ENCODE measurements at places on chromosomes 5 and 9.

DNA sequence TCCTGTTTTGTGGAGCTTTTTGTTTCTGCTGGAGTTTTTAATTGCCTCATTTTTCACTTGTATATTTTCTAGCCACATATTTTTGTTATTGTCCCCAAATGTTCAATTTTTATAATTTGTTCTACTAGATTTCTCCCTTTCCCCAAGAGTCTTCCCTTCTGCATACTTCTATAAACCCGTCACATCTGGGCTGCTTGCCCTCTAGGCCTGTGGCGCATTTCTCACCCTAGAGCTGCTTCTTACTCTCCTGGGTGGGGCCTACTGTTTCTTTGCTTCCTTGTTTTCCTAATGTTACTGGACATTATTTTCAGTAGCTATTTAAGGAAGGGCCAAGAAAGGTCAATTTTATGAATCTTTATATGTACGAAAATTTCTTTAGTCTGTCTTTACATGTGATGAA is 51.5 kb downstream of the NXNL2 start:
- DNase-seq = no peak

- DNase-seq = no peak
Measured at GRCh38 chr5:61464512-61464911, 132.5 kb downstream of the ZSWIM6 start.

DNA sequence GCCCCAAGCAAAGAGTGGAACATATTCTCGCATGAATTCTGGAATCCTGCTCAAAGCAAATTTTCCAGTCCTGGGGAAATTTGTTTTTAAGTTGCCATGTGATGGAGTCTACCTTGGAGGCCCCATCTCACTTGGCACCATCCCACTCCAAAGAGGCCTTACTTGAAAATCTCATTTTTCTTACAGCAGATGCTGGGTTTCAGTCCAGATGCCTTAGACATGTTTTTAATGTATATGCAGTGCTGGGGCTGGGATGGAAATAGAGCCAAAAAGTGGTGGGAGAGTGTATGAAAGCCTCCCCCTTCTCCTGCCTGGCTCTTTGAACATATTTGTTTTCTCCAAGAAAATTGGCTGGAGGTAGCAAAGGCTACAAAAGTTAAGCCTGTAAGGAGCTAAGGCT is 493.7 kb downstream of the ENC1 start:
- no peak for DNase-seq

- DNase-seq = no peak
Measured at GRCh38 chr9:18947892-18948339, 85.1 kb downstream of the SAXO1 start.

DNA sequence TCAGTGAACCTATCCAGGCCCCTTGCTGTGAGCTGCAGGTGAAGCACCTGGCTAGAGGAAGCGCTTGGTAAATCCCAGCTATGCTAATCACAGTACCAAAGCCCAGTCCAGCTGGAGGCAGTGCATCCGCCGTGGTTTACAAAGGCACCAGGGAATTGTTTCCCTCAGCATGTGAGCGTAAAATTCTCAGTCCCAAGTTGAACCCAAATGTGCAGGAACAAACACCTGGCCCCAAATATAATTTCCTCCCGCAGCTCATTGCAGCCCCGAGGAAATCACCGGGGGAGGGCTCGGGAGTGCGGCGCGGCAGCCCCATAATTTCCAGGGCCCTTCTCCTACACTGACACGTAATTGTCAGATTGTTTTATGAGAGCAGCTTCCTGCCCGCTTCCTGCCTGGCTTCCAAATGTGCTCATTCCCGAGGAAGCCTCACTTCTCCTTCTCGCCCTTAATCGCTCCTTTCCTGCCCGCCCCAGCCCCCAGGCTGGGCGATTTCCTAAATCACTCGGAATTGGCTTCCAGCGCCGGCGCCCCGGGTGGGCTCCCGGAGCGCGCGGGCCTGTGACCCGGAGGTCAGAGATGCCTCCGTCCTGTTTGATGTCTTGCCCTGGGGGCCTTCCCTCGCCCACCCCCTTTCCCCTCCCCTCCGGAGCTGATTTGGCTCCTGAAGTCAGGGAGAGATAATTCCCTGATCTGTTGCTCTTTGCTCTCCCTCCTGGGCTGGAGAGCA is 134.4 kb downstream of the FGF1 start:
- no peak for DNase-seq

Data from naive thymus-derived CD8-positive, alpha-beta T cell (primary cell).